Left lung (tissue), 14 donors: ENCODE measurements at places on chromosomes 1 and 21. TPM values are rescaled to one million over a fixed set of nuclear protein-coding genes. Genes with fewer than 3 reads are reported as not detected.
A peak's percentile ranks its signal among the peaks of the same experiment; 100 is the strongest.

GRCh38 chr1:10564063-10564462 is 89.3 kb downstream of the PEX14 start:
- DNase-seq: no peak

GRCh38 chr1:218982482-218982881 is 191.2 kb upstream of the LYPLAL1 start:
- no peak for DNase-seq

CACNA1S gene
- 0.11 TPM for polyA plus RNA-seq

DNA sequence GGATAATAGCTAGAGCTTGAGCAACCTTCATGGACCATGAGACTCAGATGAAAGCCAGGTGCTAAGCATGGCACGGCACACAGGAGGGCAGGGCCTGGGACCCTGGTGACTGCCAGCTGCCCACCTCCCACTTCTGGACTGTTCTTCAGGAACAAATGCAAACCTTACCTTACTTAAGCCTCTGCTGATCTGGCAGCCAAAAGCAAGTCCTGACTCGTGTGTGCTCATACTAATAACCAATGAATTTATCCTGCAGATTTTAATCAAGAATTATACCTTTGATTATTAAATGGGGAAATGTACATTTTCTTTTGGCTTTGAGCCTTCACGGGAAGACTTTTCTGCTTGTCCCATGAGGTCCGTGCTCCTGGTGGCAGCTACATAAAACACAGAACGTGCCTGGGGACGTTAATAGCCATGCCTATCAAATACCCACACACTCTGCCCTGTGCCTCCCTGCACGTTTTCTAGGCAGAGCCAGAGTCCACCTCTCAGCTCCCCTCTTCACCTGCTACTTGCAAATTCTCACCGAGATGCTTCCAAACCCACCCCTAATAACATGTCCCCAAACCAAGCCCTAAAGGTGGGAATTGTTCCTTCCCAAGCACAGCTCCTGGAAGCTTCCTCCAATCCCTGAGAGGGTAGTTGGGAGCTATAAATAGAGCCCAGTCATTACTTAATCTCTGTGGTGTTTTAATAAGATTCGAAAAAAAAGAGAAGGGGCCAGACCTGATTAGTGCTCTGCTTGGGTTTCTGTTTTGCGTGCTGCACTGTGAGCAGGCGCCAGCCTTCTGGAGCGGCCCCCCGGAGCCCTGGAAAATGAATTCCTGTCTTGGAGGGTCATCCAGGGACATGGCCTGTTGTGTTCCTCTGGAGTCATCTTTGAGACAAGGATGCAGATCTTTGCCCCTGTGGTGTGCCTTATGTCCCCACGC is 33.5 kb downstream of the SLC1A7 start:
- no peak for DNase-seq

LDLRAD1 gene
- polyA plus RNA-seq: 5.0 TPM

EVI5 gene
- polyA plus RNA-seq: 17.5 TPM

DNA sequence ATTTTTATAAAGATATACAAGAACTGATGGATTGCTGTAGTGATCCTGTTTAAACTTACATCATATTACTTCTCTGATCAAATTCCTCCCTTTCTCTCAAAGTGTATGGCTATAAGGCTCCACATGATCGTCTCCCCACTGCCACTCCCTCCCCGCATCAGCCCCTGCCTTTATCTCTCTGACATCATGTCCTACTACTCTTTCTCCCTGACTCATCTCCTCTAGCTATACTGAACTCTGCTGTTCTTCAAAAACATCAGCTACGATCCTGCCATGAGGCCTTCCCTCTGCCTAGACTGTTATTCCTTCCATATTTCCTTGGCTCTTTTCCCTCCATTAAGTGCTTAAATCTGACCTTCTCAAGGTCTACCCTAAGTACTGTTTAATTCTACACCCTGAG is 22.8 kb downstream of the HFM1 start:
- DNase-seq: no peak

LCE1D gene
- not detected for polyA plus RNA-seq

DNA sequence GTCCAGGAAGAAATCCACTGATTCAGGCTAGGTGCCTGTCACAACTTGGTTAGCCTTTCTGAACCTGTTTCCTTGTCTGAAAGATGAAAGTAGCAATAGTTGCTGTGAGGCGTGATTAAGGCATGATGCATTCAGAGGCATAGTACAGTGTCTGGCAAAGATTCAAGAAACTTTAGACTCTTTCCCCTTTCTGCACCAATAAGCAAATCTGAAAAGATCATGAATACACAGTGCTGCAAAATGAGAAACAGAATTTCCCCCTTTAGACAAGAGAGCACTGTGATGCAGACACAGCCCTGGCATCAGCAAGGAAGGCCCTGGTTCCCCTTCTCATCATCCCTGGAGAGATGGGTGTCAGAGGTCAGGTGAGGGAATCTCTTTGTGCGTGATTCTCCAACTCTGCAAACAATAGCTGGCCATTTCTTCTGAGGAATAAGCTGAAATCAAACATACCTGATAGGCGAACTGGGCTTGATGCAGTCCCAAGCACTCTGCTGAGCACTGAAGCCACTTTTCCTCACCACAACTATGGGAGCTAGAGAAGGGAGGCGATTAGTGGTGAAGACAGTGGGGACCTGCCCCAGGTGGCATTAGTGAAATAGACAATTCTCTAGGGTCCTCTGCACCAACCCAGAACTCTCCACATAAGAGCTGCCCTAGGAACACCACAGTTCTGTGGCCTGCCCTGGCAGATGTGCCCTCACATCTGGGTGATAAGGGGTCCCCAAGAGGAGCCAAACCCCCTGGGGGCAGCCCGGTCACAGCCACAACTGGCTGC is 41.7 kb downstream of the ITPKB start:
- DNase-seq: no peak

DNA sequence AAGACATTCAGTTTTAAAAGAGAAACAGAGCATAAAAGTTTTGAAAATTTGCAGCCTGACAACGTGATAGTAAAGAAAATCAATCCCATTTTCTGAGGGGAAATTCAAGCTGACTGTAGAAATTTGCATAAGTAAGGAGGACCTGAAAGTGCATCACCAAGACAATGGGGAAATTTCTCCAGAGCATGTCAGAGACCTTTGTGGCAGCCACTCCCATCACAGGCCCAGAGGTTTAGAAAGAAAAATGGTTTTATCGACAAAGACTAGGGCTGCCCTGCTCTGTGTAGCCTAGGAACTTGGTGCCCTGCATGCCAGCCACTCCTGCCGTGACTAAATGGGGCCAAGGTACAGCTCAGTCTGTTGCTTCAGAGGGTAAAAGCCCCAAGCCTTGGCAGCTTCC is 1640.2 kb upstream of the PRMT6 start:
- no peak for DNase-seq

VANGL2 gene
- polyA plus RNA-seq: 38.7 TPM

GRCh38 chr21:45854690-45855247 is 126.8 kb upstream of the COL6A1 start:
- DNase-seq: no peak

DNA sequence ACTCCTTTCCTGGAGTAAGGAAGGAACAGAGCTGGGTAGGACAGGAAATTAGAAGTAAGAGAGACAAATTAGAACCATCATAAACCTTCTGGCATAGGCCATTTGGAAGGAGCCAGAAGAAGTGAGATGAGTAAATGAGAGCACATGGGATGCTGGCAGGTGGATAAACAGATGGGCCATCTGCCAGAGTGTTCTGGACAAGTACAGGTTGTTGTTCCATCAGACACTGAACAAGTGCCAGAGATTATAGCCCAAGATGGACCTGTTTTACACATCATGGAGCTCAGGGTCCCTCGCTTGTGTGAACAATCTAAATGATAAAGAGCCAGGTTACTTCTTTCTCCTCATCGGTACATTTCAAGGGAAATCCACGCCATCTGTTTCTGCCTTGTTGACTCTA is 200.3 kb downstream of the HHIPL2 start:
- DNase-seq: no peak

SLC1A7 gene
- 0.61 TPM for polyA plus RNA-seq

DNA sequence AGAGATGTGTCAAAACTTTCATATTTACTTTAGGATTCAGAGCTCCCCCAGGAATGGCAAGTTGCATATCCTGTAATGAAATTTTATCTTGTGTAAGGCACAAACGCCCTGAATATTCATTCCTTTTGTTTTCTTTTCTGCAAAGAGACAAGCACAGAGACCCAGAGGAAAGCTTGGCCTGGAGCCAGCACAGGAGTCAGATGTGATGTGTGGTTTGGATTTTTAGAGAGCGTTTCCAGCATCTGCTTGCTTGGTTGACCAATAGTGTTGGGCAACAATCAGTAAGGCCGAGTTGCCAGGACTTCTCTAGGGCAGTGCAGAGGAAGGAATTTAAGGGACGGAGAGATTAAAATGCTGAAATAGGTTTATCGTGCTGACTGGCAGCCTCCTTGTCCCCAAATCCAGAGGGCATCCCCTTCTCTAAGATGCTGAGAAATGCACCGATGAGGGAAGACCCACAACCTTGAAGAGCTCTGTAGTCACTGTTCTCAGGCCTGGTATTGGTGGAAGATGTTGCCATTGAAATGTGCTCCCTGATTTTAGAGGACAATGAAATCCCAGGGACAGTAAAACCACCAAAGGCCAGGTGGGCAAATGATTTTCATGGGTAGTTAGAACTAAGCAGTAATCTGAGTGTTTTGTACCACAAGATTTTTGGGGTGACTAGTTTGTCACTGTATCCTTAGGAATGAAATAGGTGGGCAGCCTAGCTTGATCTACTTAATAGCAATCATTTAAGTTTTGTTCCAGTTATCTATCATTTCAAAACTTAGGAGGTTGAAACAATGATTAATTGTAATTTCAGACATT is 37.9 kb upstream of the RHOU start:
- peak; percentile 39 for DNase-seq

- DNase-seq: no peak
Measured at GRCh38 chr1:63931468-63931867, 157.7 kb downstream of the ROR1 start.

DNA sequence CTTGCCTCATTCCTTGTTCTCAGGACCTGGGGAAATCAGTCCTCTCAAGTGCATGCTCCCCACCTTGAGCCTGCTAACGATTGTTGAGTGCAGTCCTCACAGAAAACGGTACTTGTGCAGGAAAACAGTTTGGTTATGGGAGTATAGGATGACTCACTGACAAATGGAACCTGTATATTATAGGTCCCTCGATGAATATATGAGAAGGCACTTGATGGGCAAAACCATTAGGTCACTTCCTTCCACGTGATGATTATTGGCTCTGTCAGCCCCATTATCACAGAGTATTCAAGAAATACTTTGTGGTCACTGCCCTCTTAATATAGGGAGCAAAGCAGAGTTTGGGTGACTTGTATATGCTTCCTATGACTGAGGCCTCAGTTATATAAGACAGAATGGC is 6.2 kb downstream of the CCDC17 start:
- DNase-seq: no peak

DNA sequence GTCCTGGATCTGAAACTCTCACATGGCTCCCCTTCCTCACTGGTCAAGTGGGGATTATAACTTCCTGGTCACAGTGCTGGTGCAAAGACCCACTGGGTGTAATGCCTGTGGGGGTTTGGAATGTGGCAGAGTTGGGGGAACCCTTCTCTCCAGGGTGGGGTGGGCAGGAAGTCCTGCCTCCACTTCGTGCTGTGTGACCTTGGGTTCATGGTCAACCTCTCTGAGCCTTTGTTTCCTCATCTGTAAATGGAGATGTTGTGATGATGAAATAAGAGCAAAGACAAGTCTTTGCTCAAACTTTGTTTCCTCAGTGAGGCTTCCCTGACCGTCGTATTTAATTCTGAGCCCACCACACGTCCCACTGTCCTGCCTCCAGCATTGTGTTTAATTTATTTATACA is 564.7 kb downstream of the PTPRU start:
- DNase-seq: no peak

- no peak for DNase-seq
Measured at GRCh38 chr1:28517649-28517999, 11.8 kb downstream of the RCC1 start.
